Stimulated activated CD8-positive, alpha-beta memory T cell treated with anti-CD3 and anti-CD28 coated beads, Interleukin-4, amount 100 ng/mL, for 1 hour (primary cell): ENCODE measurements at places on chromosomes 2 and 18.
A peak's percentile ranks its signal among the peaks of the same experiment; 100 is the strongest.

GRCh38 chr2:238730001-238730669, 117.8 kb upstream of the TWIST2 start:
- no peak for DNase-seq

DNA sequence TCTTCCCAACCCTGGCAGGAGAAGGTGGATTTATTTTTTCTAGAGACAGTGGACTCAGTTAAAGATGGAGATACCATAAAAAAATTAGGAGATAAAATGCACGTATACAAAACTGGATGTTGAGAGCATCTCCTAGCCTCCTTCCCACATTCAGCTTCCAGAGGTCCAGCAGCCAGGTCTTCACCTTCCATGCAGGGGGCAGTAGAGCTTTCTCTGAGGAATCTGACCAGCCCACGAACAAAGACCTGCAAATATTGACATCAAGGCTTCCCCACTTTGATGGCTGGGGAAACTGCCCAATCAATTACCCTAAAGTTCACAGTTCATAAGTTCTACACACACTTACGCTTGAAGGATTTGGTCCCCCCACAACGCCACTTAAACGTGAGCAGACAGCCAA, 24.5 kb downstream of the AQP4 start:
- DNase-seq = no peak

DNA sequence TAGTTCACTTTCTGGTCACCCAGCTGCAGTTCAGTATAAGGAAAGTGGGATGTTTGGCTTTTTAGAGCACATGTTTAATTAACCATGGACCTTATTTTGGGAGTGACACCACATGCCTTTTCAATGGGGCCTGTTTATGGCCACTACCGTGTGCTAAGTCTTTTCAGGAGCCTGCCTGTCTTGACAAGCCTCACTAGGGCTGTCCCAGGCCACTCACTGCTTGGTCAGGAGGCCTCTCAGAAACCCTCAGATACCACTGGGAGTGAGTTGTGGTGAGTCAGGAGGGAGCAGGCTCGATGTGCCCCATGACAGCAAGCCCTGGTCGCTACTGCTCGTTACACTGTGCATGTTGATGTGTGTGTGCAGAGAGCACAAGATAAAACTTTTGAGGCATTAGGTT, 123.0 kb downstream of the MAP4K4 start:
- DNase-seq = no peak

DNA sequence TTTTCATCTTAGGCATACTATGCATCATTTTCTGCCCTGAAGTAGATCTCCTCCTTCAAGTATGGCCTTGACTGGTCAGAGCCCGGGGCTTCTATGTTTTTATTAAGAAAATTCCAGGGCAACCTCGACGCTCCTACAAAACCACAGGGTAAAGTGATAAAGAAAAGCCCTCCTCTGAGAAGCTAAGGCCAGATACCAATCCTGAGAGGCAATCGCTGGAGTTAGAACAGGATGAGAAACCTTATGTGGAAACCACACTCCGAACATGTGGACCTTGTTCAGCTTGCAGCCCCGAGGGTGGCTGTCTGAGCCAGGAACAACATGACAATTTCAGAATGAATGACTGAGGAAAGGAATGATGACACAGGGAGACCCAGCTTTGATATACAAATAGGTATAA, 35.6 kb downstream of the RMC1 start:
- DNase-seq = no peak

DNA sequence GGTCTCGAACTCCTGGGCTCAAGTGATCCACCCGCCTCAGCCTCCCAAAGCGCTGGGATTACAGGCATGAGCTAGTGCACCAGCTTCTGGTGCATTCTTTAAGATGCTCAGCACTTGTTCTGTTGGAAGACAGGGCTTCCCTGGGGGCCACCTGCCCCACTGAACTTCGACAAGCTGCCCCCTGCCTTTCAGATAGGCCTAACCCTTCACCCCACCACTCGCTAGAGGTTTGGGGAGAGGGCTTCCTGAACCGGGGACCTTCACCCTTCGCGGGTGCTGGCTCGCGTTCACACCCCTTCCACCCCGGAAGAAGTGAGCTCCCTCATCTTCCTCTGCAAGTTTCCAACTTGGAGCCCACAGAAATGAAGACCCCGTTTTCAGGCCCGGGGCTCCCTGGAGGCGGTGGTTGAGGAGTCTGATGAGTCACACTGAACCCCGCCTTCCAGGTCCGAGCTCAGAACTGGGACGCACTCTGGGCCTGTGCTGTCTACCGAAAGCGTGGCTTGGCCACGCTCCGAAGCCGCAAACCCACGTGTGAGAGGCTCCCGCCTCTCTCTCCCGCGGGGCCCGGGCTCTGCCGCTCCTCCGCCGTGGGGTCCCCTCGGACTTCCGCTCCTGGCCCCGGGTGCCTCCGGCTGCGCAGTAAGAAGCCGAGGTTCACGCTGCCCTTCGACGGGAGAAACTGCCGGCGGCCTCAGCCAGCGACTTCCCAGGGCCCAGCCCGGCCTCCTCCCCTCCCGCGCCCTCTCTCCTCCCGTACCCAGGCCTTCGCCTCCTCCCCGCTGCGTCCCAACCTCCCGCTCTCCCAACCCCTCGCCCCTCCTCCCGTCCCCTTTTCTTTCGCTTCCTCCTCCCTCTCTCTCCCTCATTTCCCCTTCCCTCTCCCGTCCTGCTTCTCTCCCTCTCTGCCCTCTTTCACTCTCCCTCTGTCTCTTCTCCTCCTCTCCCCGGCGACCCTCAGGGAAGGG, 47.5 kb upstream of the SP3 start:
- peak; percentile 8 for DNase-seq

GRCh38 chr18:824179-824578, 12.1 kb upstream of the YES1 start:
- DNase-seq = no peak

- no peak for DNase-seq
Measured at GRCh38 chr2:42057159-42057901, 9.5 kb downstream of the PKDCC start.

DNA sequence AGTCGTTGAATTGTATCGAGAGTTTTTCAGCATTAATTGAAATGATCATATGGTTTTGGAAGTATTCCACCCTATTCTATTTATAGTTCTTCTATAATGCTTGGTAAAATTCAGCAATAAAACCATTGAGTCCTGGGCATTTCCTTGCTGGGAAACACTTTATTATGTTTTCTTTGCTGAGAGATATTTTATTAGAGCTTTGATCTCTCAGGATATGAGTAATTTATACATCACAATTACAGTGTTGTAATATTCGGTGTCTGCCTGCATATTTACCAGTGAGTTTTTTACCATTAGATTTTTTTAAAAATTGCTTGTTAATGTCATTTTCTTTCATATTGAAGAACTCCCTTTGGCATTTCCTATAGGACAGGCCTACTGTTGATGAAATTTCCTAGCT, 402.7 kb upstream of the FSIP2 start:
- no peak for DNase-seq

DNA sequence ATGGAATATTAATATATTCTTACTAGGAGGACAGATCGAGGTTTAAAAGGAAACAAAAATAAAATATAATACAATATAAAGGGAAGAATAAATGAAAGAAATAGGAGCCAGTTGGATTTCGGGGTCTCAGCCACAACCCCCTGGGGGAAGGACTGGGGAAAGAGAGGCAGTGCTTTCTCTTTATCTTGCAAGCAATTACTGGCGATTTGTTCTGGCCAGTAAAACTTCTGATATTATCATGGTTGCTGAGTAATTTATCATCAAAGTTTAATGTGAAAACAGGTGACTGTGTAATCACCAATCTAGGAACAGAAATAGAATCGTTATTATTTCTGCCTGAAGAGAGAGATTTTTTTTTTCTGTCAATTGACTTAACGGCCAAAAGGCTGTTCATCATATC, 917.7 kb upstream of the CELF4 start:
- DNase-seq = no peak

GRCh38 chr2:100964222-100964621, 37.9 kb upstream of the RPL31 start:
- DNase-seq = no peak

GRCh38 chr2:215019085-215019484, 119.3 kb downstream of the ABCA12 start:
- DNase-seq = no peak

- no peak for DNase-seq
Measured at GRCh38 chr2:70551167-70551566, 2.5 kb downstream of the TGFA start.

DNA sequence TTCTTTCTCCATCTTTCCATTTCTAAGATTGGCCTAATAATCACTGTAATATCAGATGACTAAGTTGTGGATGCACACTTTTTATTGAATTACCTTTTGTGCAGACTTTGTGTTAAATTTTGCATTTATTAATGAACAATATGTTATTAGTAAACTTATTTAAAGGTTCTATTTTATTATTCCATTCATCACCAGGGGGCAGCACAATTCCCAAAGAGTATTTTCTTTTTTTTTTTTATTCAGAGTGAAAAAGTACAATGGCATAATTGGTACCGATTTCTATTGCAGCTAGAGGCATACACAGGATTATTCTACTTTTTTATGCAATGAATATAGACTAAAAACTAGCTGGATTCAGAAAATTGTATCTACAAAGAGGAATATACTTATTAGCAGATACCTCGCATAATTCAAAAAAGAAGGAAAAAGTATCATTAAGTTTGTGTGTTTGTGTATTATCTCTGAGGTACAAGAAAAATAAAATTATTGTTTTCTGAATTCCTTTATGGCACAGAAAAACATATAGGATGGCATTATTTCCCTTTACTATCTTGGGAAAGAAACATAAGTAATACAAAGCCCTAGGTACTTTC, 390.6 kb downstream of the ERBB4 start:
- DNase-seq = no peak

- DNase-seq = no peak
Measured at GRCh38 chr18:49238433-49239042, 221.9 kb downstream of the DYM start.

GRCh38 chr2:149894760-149895159, 307.2 kb upstream of the MMADHC start:
- DNase-seq = no peak

- no peak for DNase-seq
Measured at GRCh38 chr2:61451178-61451577, 19.7 kb downstream of the USP34 start.

GRCh38 chr18:56632070-56633022, 6.0 kb downstream of the TXNL1 start:
- DNase-seq = no peak

DNA sequence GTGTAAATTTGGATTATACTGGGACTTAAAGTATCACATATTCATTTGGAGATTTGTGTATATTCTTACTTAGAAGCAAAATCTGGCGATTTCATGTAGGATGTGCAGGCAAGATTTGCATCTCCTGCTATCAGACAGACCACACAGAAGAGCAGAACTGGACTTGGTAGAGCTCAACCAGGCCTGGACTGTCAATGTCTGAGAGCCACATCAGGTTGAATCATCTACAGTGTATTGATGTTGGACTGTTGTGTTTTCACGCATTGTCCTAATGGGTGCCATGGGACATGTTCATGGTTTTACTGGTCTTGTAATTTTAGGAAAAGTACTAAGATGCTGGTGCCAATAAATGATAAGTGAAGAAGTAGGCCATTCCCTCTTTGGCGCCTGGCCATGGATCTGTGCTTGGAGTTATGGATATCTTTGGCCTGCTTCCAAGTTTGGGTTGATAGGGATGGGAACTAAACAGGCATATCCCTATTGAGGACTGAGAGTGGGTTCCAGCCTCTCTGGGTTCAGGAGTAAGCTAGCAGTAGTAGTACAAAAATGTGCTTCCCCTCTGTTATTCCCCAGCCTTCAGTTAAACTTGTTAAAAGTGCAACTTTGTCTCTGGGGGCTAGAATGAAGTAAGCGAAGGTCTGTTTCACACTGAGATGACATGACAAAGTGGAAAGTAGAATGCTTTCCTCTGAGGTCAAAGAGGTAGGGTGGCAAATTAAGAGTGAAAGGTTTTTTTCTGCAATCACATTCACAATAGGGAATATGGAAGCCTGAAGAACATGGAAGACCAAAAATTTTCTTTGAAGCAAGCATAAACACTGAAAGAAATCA, 49.2 kb upstream of the NEMP2 start:
- no peak for DNase-seq

GRCh38 chr2:98482362-98482761, 37.7 kb downstream of the INPP4A start:
- DNase-seq = no peak

DNA sequence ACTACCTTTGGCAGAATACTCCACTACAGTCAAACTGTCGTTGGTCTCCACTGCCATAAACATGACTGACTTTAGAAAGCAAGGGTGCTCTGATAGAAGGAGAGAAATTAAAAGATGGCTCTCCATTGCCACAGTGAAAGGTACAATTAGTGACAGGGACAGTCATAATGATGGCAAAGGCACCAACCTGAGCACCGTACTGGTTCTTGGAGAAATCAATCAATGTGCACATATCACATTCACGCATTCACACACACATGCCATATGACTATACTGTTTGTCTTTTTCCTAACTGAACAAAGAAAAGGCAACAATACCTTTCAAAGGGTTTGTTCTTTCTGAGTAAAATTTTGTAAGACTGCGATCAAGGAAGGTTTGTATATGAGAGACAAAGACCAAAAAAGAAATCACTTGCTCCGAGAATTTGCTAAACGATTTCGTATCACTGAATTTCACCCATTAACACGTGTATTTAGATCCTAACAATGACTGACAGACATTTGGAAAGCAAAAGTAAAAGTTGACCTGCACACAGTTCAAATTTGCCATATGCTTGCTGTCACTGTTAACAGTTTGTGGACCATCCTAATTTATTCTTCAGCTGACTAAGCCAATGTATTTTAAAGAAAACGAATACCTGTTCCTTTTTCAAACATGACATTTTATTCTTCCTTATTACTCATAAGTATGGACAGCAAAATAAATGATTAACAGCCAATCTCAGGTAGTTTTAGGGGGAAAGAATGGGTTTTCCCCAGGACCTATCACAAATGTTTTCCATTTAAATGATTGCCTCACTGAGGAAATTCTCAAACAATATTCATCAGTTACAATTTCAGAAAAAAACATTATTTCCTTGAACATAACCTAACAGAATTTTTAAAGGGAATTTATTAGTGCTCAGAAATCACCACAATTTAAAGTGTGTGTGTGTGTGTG, 644.4 kb downstream of the ZEB2 start:
- DNase-seq = no peak

DNA sequence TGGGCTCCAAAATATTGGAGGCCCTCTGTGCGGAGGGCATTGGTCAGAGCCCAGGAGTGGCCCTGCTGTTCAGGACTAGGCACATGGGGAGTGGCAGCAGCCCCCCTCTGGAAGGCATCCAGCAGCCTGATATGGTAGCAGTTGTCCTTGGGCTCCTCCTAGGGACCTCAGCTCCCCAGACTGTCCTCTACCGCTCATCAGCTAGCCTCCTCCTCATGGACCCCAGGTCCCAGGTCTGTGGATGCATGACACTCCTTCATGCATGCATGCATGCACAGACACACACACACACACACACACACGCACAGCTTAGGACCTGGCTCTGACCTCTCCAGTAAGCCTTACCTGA, 15.4 kb upstream of the ATP6V1B1 start:
- no peak for DNase-seq

- no peak for DNase-seq
Measured at GRCh38 chr2:64615192-64615763, 38.4 kb downstream of the SERTAD2 start.
